Fibroblast of the aortic adventitia (primary cell): ENCODE measurements at places on chromosomes 3 and 15.

GRCh38 chr3:46923559-46924350, 46.2 kb downstream of the PTH1R start:
- peak; percentile 34 for DNase-seq

GRCh38 chr3:129610276-129610675, 3.8 kb upstream of the PLXND1 start:
- DNase-seq, result no peak

GRCh38 chr3:171548917-171549316, 88.7 kb upstream of the TNIK start:
- no peak for DNase-seq

DNA sequence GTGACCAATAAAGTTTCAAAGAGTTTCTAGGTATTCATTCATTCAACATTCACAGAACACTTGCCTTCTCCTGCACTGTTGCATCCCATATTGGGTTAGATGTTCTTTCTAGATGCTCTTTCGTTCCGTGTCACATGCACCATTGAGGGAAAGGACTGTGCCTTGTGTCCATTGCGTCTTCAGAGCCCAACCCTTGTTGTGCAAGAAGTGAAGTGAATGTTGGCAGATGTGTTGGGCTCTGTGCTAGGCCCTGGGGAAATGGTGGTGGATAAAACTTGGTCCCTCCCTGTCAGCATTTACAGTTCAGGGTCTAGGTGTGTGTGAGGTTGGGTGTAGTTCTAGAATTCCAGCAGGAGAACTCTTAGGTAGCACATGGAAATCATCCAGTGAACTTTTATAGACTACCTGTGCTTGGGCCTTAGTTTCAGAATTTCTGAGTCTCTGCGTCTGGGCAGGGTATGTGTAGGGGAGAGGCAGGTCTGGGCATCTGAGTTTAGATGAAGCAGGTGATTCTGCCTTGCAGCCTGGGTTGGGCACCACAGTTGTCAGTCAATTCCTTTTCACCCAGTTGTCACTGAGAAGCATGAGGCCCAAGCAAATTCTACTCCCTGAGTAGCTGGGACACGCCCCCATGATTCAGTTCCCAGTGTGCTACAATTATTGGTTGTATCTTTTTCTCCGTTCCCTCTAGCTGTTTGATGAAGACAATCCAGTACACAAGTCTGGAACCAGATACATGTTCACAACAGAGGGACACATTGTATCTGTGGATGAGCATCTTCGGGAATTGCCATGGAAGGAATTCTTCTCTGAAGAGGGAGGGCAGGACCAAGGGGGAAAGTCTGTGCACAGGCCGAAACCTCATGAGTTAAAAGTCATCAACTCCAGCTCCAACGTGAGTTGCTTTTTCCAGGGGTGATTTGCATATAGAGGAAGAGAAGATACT, 25.4 kb downstream of the EDEM1 start:
- no peak for DNase-seq

DNA sequence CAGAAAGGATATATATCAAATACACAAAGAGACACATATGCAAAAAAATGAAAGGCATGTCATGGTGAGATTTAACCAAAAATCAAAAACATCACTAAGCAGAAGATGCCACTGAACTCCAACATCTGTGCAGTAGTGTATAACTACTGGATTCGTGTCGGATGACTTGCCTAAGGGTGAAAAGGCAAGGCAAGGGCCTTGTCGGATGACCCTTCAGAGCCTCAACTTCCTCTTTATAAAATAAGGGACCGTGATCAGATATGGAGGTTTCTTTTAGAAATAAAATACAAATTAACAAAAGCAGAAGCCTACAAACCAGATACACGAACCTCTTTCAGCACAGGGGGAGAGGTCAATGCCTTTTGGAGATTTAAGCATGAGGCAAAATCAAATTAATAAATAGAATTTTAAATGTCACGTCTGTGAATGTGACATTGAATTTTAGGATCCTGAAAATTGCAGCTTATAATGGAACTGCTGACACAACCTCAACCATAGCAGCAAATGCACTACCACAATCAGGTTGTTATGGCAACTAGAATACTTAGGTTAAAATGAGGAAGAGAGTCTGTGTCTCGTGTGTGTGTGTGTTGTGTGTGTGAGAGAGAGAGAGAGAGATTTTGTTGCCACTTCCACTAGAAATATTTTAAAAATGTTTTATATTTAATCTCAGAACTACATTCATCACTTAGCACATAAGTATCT, 8.3 kb upstream of the CHRM5 start:
- DNase-seq, result no peak

DNA sequence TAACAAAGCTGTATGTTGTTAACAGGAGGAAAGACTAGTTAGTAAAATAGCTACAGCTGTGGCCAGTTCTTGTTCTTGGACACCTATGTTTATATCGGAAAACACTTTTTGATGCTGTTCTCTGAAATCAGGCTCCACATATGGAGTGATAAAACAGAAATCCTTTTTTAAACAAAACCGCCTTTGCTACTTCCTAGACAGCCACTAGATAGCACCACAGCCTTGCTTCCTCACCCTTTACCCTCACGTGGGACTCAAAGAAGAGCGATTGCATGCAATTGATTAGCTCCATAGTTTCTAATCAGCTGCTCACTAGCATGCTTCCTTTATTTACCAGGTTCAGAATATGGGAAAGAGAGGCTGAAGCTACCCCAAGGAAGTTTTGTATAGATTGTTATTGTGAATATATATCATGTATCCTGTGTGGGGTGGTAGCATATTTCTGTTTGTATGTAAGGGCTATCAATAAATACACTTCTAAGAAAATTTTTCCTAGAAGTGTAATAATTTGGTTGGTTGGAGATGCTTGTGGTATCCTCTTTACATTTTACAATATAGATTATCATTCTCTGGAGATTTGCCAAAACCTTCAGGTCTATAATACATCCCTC, 4.3 kb upstream of the MTFMT start:
- peak; percentile 73 for DNase-seq

DNA sequence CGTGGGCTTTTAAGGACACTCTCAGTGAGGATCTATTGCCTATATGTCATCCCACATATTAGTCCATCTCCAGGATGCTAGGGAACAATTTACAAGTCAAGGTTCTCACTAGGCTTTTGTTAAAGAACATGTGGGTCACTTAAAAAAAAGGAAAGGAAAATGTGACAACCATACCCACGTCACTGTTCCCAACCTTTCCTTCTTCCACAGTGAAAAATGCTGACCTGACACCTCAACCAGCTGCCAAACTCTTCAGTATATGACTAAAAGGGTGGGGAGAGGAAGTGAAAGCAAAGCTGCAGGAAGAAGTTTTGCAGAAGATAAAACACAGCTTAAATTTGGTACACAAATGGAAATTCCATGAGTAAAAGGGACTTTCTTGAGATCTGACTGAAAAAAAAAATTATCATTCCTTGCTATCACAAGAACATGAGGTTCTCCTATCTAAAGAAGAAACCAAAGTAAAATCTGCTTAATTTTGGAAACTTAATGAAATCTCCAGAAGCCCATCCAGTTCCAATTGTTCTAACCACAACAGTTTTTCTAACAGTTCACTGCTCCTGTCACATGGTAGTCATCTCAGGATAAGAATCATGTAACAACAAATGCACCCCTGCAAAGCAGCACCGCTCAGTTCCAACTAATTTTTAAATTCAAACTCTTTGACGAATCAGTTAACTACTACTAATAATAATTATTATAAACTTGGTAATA, 117.0 kb upstream of the TSPAN3 start:
- DNase-seq, result peak; percentile 73

DNA sequence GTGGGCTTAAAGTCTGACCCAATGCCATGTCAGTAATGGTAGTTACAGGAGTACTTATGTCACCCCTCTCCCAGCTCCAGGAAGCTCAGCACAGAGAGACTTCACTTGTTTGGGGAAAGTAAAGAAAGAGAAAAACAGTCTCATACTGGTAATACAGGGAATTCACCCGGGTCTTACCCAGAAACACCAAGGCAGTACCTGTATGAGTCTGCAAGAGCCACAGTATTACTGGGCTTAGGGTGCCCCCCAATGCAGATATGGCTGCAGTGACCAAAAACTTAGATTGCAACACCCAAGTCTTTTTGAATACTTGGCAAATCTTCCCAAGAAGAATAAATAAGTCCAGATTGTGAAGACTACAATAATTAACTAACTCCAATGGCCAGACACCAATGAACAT, 622.1 kb downstream of the IGSF11 start:
- DNase-seq, result no peak

- DNase-seq, result peak; percentile 65
Measured at GRCh38 chr15:40016224-40016865, 22.6 kb downstream of the SRP14 start.

DNA sequence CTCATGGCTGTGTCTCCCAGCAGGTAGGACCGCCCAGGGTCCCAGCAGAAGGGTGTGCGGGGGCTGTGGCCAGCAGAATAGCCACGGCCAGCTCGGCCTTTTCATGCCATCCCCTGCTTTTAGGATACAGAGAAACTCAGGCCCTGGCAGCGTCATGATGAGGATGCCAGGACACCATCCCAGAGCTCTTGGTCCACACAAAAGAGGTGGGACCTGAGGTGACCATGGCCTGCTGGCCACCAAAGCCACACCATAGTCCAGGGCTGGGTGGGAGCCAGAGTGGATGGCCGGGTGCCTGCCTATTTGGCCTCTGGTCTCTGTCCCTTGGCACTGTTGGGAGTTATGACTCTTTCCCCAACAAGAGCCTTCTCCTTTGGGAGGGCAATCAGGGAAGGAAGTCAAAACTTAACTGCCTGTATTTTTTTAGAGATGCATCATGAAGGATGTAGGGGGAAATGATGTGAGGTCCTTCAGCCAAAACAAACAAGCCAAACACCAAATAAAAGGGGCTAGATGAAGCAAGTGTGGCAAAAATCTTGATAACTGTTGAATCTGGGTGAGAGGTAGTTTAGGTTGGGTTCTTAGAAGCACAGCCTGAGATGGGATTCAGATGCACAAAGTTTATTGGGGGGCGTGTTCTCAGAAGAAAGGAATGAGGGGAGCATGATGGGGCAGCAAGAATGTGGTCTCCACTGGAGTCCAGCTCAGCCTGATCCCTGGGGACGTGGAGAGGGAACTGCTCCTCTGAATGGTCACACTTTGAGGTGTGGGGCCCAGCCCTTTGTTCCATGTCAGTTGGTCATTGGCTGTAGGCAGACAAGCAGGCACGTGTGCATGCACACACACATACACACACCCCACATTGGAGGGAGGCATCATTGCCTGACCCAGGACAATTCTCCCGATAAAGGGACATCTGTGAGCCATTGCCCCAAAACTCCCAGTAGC, 33.2 kb downstream of the SMAD6 start:
- peak; percentile 46 for DNase-seq

DNA sequence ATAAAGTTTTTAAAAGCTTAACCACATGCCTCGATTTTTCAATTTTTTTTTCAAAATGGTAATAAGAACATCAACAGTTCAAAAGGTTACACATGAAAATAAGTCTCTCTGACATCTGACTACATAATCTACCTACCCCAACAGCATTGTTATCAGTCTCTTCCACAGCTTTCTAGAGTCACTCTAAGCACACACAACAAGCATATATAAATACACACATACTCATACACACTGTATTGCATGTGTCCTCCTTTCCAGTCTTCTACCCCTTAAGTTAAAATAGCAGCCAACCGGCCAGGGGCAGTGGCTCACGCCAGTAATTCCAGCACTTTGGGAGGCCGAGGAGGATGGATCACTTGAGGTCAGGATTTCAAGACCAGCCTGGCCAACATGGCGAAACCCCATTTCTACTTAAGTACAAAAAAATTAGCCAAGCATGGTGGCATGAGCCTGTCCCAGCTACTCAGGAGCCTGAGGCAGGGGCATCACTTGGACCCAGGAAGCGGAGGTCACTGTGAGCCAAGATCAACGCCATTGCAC, 12.2 kb downstream of the TBL1XR1 start:
- DNase-seq, result no peak

GRCh38 chr3:23751212-23751723, 54.5 kb upstream of the UBE2E1 start:
- DNase-seq, result peak; percentile 48

DNA sequence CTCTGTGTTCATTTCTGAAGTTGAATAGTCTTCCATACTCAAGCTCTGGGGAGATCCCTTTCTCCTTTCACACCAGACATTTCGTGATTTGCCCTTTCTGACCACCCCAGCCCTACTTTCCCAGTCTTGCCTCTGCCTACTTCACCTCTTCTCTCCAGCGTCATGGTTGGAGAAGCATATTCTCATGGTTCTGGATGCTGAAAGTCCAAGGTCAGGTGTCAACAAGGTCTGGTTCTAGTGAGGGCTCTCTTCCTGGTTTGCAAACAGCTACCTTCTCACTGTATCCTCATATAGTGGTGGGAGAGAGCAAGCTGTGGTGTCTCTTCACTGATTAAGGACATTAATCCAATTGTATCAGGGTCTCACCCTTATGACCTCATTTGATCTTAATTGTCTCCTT, 169.4 kb downstream of the IGF1R start:
- no peak for DNase-seq

GRCh38 chr15:55434989-55435825, 26.9 kb downstream of the PIERCE2 start:
- DNase-seq, result peak; percentile 78

DNA sequence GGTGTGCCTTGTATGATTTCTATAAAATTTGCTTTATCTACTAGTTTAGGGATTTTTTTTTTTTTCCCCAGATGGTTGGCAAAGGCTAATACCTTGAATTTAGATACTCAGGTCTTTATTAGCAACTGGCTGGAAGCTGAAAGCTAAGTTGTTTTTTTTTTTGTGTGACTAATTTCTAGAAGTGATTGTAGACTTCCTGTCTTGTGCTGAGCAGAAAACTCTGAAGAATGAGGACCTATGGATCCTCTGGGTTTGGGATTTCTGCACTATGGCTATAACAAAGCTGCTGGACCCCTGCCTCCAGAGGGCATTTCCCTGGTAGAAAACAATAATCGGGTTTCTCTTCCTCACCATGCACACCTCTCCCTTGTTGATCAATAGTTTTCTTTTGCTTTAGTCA, 10.0 kb downstream of the ARIH2 start:
- DNase-seq, result peak; percentile 25

GRCh38 chr3:112675943-112676535, 35.1 kb upstream of the CCDC80 start:
- no peak for DNase-seq

DNA sequence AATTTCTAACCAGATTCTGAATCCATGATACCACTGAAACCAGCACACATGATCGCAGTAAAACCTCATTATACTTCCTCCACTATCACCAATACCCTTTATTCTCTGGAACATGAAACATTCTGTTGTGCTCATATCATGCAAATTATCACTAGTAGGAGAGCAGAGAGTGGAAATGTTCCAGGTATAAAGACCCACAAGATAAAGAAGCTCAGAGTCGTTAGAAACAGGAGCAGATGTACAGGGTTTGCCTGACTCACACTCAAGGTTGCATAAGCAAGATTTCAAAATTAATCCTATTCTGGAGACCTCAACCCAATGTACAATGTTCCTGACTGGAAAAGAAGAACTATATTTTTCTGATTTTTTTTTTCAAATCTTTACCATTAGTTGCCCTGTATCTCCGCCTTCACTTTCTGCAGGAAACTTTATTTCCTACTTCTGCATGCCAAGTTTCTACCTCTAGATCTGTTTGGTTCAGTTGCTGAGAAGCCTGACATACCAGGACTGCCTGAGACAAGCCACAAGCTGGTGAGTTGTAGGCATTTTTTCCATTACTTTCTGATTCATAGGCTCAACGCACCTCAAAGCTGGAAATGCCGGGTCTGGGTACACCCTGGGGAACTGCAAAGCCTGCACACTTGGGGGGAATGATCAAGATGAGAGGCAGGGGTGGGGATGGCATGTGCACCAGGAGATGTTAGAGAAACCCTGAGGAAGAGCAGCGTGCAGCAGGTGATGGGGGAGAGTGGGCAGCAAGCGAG, at the start of gene CCR2:
Gene CCR2, plus strand, starts transcription at position 465 of the 764 bp plus-strand sequence. CDS start 3,417 bp downstream, outside the sequence.
- no peak for DNase-seq

GRCh38 chr3:48685603-48686511, at the start of gene NCKIPSD:
TSS of gene NCKIPSD (minus strand) at chr3:48685915. CDS start at chr3:48685807, 108 bp downstream.
- DNase-seq, result peak; percentile 70
